ENCODE measurements at places on chromosomes 6 and 20.

GRCh38 chr6:54284161-54284860 is 23.9 kb upstream of the TINAG start:
- DNase-seq: no peak

DNA sequence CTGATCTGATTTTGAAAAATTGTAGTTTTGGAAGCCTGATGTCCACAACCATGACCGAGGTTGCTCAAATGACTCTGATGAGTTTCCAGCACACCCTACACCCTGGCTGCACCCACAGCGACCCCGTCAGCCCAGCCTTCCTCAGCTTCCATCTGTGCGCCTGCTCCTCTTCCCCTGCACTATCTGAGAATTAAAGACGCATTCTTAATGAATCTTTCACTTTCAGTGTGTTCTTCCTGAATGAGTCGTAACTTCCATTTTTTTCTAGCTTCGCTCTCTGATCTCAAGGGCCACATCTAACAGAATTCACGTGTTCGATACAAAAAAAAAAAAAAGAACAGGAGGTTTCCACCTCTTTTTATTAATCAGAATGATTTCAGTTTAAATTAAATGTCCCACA is 21.3 kb upstream of the RREB1 start:
- peak; percentile 52 for DNase-seq

DNA sequence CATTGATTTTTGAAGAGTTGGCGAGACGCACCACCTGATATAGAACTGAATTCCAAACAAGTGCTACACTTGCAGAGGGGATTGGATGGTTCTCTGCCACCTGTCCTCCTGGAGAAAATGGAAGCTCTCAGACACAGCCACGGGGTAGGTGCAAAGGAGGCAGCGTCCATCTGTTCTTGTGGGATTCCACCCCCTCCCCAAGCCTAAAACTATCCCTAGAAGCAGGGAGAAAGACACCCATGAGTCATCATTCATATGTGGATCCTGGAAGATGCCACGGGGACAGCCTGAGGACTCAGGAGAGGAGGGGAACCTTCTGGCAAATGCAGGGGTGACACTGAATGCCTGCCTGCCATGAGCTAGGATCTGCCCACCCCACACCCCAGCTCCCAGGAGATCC is 171.3 kb upstream of the CST7 start:
- DNase-seq: no peak

GRCh38 chr20:10429443-10429981 is 4.5 kb downstream of the MKKS start:
- DNase-seq: no peak

DNA sequence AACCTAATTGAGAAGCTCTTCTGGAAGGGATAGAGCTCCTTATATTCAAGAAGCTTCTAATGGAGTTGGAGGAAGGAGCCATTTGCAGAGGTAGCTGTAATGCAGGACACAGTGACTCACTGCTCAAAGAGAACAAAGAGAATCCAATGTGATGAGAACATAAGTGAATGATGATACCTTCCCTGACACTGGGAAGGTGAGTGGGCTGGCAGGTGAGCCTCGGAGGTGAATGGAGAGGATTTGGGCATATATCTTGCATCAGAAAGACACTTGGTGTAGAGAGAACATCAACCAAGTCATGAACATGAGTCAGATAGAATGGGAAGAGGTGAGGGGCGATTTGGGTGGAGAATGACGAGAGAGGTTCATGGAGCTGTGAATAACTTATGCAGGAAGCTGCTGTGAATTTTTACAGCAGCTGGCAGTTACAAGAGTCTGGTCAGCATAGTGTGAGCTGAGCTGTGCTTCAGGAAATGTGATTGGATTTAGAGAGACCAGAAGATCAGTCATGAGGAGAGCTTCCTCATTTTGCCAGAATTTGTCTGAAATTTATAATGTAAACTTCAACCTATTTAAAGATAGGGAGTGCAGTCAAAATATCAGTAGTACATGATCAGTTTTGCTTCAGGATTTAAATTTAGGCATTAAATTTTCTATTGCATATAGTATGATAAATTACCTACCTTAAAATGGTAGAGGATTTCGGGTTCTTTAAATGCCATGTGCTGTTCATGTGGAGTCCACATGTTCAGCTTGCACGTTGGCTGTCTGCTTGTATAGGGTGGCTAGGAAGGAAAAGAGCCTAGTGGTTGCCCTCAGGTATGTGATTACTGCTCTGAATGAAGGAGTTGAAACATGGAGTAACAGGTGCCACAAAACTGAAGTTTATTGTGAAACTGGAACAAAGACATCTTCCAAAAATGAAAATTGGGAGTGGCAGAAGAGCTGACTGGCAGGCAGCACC is 59.2 kb upstream of the KIF25 start:
- DNase-seq: no peak

DNA sequence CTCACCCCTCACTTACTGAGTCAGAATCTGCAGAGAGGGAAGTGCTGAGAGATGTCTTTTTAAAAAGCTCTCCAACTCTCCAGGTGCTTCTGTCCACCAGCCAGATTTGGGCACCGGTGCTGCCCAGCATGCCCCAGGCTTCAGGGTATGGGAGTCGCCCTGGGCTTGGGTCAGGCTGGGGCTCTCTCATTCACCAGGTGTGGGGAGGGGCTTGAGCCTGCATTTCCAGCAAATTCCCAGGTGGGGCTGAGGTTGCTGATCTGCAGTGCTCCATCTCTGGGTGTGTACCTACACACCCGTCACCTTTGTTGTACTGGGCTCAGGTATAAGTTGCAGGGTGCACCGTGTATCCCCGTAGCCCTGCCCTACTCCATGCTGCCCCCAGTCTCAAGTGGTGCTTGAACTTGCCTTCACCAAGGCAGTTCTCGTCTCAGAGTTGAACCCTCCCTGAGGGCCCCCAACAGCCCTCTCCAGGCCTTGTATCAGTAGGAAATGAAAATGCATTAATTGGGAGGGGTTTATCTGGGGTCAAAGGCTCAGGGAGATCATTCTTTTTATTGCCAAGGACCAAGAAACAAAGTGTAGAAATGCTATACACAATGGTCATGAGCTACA is 23.5 kb downstream of the PPP1R3G start:
- no peak for DNase-seq

DNA sequence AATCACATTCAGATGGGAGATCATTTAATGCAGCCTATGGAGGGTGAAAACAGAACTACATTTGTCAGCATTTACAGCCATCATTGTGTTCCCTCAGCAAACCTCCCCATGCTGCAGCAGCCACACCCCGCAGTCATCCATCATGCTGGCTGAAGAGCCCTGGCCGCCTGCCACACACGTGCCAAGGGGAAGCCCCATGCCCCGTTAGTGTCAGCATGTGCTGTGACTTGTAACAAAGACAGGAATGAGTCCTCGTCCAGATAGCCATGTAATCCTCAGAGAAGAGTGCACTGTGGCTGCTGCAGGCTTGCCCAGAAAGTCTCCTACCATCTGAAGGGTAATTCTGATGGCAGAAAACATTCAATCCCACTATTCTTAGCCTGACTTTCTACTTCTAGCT is 1097.8 kb downstream of the KIF16B start:
- DNase-seq: no peak

GRCh38 chr6:47111685-47112084 is 69.6 kb upstream of the ADGRF1 start:
- DNase-seq: no peak

GRCh38 chr6:168851460-168852375 is 401.9 kb downstream of the THBS2 start:
- no peak for DNase-seq

DNA sequence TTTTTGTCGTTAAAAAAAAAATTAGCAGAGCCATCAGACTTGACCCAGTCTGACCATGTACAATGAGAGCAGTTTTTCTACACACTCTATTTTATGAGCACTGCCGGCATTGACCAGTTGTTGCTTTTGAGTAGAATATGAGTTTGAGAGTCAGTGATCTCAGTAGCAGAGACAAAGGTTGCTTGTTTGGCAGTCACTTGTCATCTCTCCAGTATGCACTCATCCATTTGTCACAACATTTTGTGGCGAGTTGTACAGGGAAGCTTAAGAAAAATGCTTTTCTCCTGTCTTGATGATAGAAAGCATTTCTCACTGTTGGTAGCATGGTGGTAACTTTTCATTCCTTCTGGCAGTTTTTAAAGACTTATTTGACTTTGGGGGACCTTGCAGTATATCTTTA is 159.9 kb downstream of the MMS22L start:
- no peak for DNase-seq

- no peak for DNase-seq
Observed at GRCh38 chr6:51996296-51996947, 91.0 kb downstream of the PKHD1 start.

DNA sequence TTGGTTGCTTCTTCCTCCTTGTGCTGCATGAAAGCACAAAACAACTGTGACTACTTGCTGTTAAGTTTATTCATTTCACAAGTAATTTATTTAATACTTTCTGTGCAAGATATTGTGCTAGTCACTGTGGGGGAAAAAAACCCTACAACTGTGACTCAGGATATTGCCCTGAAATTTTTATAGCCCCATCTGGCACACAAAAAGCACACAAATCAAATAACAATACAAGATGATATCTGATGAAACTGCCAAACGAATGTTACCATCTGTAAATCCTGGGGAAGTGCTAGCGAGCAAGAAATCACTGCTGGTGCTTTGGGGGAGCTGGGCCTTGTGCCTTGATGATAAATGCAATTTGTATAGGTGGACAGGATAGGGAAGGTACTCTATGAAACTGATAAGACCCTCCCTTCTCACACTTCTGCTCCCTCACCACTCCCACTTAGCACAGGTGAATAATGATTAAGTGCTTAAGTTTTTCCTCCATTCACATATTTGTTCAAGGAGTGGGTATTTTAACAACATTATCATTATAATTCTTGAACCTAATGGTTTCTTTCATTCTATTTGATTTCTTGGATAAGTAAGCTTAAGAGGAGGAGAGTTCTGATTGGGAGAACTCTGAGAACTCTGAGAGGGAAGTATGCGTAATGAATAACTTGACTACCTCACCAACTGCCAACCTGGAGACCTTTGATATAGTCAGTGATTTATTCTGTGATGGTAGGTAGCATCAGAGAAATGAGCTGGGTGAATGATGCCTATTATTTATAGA is 115.3 kb downstream of the RTN4IP1 start:
- no peak for DNase-seq

DNA sequence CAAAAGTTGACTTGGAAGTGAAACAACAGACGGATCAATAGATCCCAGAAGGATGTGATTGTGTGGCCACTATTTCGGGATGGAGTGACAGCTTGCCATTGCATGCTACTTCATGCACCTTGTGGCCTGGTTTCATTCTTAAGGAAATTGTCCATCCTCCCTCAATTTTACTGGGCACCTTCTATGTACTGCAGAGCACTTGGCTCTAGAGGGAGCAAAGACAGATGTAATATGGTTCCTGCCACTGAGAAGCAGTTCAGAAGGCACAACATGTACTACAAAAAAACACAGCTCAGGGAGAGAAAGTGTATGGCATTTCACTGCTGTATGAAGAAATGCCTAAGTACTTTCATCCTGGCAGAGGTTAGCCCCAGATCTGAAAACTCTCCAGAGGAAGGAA is 91.9 kb downstream of the FOXA2 start:
- DNase-seq: no peak

DNA sequence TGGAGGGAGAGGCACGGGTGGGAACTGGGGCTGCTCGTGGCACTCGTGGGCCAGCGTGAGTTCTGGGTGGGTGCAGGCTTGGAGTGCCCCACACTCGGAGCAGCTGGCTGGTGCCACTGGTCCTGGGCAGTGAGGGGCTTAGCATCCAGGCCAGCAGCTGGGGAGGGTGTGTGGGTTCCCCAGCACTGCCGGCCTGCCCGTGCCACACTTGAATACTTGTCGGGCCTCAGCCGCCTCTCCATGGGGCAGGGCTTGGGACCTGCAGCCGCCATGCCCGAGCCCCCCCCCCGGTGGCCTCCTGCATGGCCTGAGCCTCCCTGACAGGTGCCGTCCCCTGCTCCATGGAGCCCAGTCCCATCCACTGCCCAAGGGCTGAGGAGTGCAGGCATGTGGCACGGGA is 207.2 kb downstream of the CD109 start:
- DNase-seq: no peak

GRCh38 chr20:51382986-51383821 is 159.3 kb downstream of the NFATC2 start:
- no peak for DNase-seq

GRCh38 chr20:4920131-4920530 is 81.2 kb downstream of the SLC23A2 start:
- no peak for DNase-seq

- no peak for DNase-seq
Observed at GRCh38 chr20:20887593-20888265, 175.3 kb upstream of the RALGAPA2 start.

DNA sequence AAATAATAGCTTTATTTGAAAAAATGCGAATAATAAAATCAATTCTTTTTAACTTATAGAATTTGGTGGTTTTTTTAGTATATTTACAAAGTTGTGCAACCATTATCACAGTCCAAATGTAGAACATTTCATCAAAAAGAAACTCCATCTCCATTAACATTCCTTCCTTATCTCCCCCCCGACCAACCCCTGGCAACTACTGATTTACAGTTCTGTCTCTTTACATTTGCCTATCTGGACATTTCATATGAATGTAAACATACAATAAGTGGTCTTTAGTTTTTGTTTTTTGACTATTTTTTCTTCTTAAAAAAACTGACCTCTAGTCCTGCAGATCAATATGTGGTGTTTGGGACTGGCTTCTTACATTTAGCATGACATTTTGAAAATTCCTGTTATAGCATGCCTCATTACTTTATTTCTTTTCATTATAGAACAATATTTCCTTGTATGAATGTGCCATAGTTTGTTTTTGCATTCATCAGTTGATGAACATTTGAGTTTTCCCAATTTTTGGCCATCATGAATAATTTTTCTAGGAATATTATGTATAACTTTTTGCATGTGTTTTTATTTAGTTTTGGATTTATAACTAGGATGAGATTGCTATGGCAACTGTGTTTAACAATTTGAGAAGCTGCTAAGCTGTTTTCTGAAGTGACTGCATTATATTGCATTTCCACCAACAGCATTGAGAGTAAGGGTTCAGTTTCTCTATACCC is 344.7 kb downstream of the NKAIN2 start:
- no peak for DNase-seq

- no peak for DNase-seq
Observed at GRCh38 chr20:51995551-51995951, 193.2 kb upstream of the SALL4 start.

- DNase-seq: no peak
Observed at GRCh38 chr6:149303468-149303867, 14.0 kb upstream of the TAB2 start.

- DNase-seq: no peak
Observed at GRCh38 chr6:155493694-155494143, 38.1 kb upstream of the NOX3 start.

GRCh38 chr6:168506460-168506859 is 65.5 kb downstream of the SMOC2 start:
- DNase-seq: no peak

All from CD4-positive, alpha-beta T cell treated with Interleukin-15 for 1 hour (primary cell).